IMR-90 (cell line): ENCODE measurements at places on chromosomes 7 and 10. TPM values are rescaled to one million over a fixed set of nuclear protein-coding genes. Genes with fewer than 3 reads are reported as not detected.

- H3K27me3 ChIP-seq, result no peaks in the 10 kb centered on the region; the same call in 1 of the 2 replicates
- DNase-seq, result no peak
- no peak overlapping the region for H3K27ac ChIP-seq
- H3K36me3 ChIP-seq, result no peaks in the 10 kb centered on the region
Measured at GRCh38 chr10:33494694-33495265, 160.3 kb upstream of the NRP1 start.

DNA sequence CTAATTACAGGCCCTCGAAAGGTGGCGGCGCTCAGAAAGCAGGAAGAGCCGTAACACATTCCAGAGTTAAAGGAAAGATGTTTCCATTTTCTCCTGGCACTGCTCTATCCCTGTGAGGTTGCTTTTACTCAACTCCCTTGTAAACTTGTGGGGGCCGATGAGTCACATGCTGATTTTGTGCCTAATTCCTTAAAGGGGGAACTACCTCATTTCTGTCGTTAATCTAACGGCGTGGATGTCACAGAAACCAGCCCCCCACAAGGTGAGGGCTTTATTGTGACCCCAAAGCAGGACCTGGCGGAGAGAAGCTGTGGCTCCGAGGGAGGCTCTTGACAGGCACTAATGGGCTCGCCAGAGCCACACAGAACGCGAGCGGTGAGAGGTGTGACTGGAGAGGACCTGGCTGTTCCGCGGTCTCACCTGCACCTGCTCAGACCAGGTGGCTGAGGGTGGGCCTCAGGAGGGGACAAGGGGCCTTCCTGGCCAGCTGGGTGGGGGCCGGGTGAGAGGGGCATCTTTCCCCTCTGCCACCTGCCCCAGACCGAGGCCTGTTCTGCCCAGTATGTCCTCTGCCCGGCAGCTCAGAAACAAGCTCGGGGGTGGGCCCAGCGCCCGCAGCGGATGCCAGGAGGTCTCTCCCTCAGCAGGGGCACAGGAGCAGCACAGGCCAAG, 50.9 kb downstream of the CALML3 start:
- H3K27me3 ChIP-seq, result no peaks in the 10 kb centered on the region
- no peak overlapping the region for H3K4me3 ChIP-seq
- H3K36me3 ChIP-seq, result no peaks in the 10 kb centered on the region
- H3K27ac ChIP-seq, result peak overlapping the region; percentile 9; the same call in 1 of the 2 replicates
- peak; percentile 78 for DNase-seq

DNA sequence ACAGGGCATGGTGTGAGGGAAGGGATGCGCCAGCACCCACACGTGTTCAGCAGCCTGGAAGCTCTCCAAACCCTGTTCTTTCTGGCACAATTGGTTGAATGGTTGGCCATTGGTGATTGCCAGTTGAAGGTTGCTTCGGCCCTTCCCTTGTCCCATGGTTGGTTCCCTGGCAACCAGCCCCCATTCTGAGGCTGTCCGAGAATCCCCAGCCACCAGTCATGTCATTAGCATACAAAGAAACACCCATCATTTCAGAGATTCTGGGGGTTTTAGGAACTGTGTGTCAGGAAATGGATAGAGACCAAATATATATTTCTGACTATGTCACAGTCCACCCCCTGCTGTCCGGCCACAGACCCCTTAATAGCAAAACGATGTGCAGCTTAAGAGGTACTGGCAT, 21.8 kb downstream of the FKBP6 start:
- peaks cover 15% of the 10 kb centered on the region for H3K27me3 ChIP-seq
- H3K27ac ChIP-seq, result no peak overlapping the region
- H3K4me1 ChIP-seq, result no peaks in the 10 kb centered on the region; the same call in 1 of the 2 replicates
- H3K4me3 ChIP-seq, result no peak overlapping the region
- DNase-seq, result no peak

GRCh38 chr7:99422625-99423024, 13.9 kb downstream of the BUD31 start:
- no peak overlapping the region for H3K4me3 ChIP-seq
- DNase-seq, result no peak
- no peaks in the 10 kb centered on the region for H3K27me3 ChIP-seq
- H3K36me3 ChIP-seq, result peaks cover 59% of the 10 kb centered on the region
- H3K27ac ChIP-seq, result no peak overlapping the region

GRCh38 chr10:96390460-96390864, 31.7 kb upstream of the OPALIN start:
- H3K27me3 ChIP-seq, result peaks cover 18% of the 10 kb centered on the region
- H3K36me3 ChIP-seq, result no peaks in the 10 kb centered on the region
- H3K4me3 ChIP-seq, result no peak overlapping the region
- DNase-seq, result no peak
- H3K27ac ChIP-seq, result no peak overlapping the region

DNA sequence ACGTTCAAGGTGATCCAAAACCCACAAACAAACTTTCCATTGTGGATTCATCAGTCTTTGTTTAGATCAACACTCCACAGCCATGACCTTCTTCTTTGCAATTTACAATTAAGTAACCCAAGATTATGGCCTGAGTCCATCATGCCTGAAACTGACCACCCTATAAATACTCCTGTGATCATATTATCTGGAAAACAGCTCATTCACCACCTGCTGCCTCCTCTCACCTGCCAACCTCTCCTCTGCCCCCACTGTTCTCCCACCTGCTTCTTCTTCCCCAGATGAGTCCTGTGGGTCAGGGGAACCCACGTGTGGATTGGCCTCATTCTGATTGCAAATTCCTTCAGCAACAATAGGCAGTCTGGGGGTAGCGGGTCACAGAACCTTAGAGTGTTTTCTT, 81.4 kb downstream of the ABLIM1 start:
- DNase-seq, result no peak
- H3K4me1 ChIP-seq, result peaks cover 2% of the 10 kb centered on the region; the same call in 1 of the 2 replicates
- H3K27me3 ChIP-seq, result 0 out of 2 replicates have a peak, but pooled peaks cover 1% of the 10 kb centered on the region
- no peaks in the 10 kb centered on the region for H3K36me3 ChIP-seq
- no peak overlapping the region for H3K4me3 ChIP-seq
- H3K27ac ChIP-seq, result no peak overlapping the region

DNA sequence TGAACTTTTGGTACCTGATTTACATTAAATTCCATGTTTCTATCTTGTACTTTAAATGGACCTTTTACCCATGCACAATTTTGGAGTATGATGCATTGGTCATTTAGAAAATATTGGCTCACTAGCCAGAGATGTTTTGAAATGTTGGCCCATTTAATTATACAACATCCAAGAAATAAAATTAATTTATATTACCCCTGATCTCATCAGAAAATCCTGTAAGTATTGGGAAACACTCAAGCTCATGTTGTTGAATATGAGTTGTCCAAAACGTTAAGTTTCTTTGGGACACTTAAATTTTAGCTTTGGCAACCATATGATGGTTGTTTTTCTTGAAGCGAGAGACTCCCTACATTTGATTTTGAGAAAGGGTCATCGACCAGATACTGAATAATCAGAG, 492.7 kb downstream of the RPS24 start:
- H3K36me3 ChIP-seq, result no peaks in the 10 kb centered on the region
- no peak overlapping the region for H3K4me3 ChIP-seq
- peaks cover 3% of the 10 kb centered on the region for H3K27me3 ChIP-seq
- no peak overlapping the region for H3K27ac ChIP-seq
- no peaks in the 10 kb centered on the region for H3K4me1 ChIP-seq

GRCh38 chr10:21740989-21741388, 207.0 kb downstream of the MLLT10 start:
- no peak for DNase-seq
- H3K4me3 ChIP-seq, result no peak overlapping the region
- no peaks in the 10 kb centered on the region for H3K27me3 ChIP-seq

DNA sequence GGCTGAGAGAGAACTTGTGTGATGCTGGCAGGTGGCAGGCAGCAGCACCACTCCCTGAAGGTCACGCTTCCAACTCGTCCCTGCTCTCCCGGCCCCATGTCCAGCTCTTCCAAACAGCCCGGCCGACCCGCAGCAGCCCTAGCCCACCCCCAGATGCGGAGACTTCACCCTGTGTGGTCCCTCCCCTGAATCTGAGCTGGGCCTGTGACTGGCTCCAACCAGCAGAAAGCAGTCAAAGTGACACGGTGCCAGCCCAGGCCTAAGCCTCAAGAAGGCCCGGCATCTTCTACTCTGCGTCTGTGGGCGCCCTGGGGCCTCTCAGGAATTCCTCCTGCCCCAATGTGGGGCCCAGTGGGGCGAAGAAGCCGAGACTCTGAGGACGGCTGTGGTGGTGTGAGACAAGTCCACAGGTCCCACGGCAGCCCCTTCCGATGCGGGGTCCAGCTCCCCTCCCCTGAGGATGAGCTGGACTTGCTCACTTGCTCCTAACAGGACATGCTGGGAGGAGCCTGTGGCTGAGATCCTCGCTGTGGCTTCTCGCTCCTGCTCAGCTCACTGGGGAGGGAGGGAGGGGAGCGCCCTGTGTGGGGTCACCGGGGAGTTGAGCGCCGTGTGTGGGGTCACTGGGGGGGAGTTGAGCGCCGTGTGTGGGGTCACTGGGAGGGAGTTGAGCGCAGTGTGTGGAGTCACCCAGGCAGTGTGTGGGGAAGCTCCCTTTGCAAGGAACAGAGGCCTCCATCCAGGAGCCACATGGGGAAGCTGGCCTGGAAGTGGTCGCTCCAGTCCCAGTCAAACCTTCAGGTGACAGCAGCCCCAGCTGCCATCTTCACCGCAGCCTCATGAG, 9.5 kb downstream of the STK32C start:
- H3K27ac ChIP-seq, result no peak overlapping the region
- H3K27me3 ChIP-seq, result peaks cover 15% of the 10 kb centered on the region; the same call in 1 of the 2 replicates
- no peak overlapping the region for H3K4me3 ChIP-seq
- H3K4me1 ChIP-seq, result no peaks in the 10 kb centered on the region

PDLIM1 gene
- total RNA-seq, result 27.5 and 30.1 TPM in 2 replicates

- peaks cover 31% of the 10 kb centered on the region for H3K4me1 ChIP-seq
- no peaks in the 10 kb centered on the region for H3K27me3 ChIP-seq
- peaks cover 9% of the 10 kb centered on the region; the same call in 1 of the 2 replicates for H3K36me3 ChIP-seq
- peak overlapping the region; percentile 73 for H3K27ac ChIP-seq
- DNase-seq, result peak; percentile 58
- peak overlapping the region; percentile 90 for H3K4me3 ChIP-seq
Measured at GRCh38 chr10:110499796-110500514, 2.2 kb downstream of the DUSP5 start.

KLLN gene
- total RNA-seq, result 0.36 and 0.56 TPM in 2 replicates

- no peak for DNase-seq
- peaks cover 8% of the 10 kb centered on the region for H3K4me1 ChIP-seq
- H3K27me3 ChIP-seq, result no peaks in the 10 kb centered on the region
- no peak overlapping the region for H3K4me3 ChIP-seq
Measured at GRCh38 chr7:102454468-102454867, 10.2 kb downstream of the ALKBH4 start.

NUPR2 gene
- not detected in 2 replicates for total RNA-seq

DNA sequence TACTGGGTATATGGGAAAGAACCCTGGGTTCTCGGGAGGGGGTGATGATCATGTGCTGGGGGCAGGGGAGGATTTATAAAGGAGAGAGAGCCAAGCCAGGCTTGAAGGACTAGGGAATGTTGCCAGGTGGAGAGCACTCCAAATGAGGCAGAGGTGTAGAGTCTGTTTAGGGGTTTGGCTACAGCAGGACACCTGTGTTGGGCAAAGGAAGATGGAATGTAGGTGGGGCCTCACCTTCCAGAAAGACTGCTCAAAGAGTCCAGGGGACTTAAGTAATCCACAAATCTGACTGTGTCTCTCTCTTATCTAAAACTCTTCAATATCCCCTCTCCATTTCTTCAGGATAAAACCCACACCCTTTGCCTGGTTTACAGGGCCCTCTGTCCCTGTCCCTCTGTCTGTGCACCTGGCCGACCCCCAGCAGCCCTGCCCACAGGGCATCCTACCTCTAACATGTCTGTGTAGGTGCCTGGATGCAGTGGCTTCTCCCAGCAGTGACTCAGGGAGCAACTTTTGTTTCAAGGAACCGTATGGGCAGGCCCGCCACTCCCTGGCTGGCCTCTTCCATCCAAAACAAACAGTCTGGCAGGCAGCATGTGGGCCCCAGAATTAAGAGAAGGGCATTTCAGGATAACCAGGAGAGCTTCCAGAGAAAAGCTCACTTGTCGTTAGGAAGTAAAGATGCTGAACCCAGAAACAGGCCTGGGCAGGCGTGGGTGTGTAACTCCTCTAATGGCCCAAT, 10.6 kb upstream of the PLEKHA1 start:
- DNase-seq, result no peak
- no peak overlapping the region for H3K4me3 ChIP-seq
- no peaks in the 10 kb centered on the region for H3K4me1 ChIP-seq
- H3K27ac ChIP-seq, result no peak overlapping the region
- no peaks in the 10 kb centered on the region for H3K36me3 ChIP-seq

GRCh38 chr7:130272381-130273080, 5.9 kb downstream of the CPA2 start:
- no peaks in the 10 kb centered on the region for H3K36me3 ChIP-seq
- no peak overlapping the region for H3K4me3 ChIP-seq
- peaks cover 4% of the 10 kb centered on the region; the same call in 1 of the 2 replicates for H3K27me3 ChIP-seq
- DNase-seq, result no peak
- no peak overlapping the region for H3K27ac ChIP-seq
- peaks cover 12% of the 10 kb centered on the region for H3K4me1 ChIP-seq

DNA sequence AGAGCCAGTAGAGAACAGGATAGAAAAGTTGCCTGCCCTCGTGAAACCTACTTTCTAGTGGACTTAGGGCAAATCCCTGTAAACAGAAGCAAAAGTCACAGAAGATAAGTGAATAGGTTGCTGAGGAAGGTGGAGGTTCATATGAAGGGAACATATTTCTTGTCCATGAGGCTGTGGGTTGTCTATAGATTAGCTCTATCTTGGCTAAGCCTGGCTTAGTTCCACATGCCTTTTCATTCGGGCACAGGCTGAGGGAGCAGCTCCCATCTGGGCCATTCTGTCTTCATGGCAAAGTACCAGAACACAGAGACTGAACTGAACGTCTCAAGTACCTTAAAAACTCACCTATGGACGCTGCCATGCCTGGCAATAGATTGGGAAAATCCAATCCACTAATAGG, 45.3 kb downstream of the BZW2 start:
- H3K27me3 ChIP-seq, result no peaks in the 10 kb centered on the region
- peaks cover 17% of the 10 kb centered on the region for H3K36me3 ChIP-seq
- no peaks in the 10 kb centered on the region for H3K4me1 ChIP-seq
- no peak overlapping the region for H3K4me3 ChIP-seq
- H3K27ac ChIP-seq, result no peak overlapping the region
- DNase-seq, result no peak

- peaks cover 4% of the 10 kb centered on the region; the same call in 1 of the 2 replicates for H3K4me1 ChIP-seq
- peak; percentile 64 for DNase-seq
- no peaks in the 10 kb centered on the region for H3K27me3 ChIP-seq
Measured at GRCh38 chr7:114922026-114922651, at the start of gene MDFIC. Gene MDFIC (plus strand): TSS chr7:114922094. CDS start chr7:114923034, 940 bp downstream.

GRCh38 chr10:113175756-113176651, 226.0 kb downstream of the TCF7L2 start:
- H3K27ac ChIP-seq, result no peak overlapping the region
- no peaks in the 10 kb centered on the region for H3K36me3 ChIP-seq
- H3K27me3 ChIP-seq, result no peaks in the 10 kb centered on the region; the same call in 1 of the 2 replicates
- H3K4me3 ChIP-seq, result no peak overlapping the region
- no peaks in the 10 kb centered on the region for H3K4me1 ChIP-seq
